Aorta (tissue), 5 donors: ENCODE measurements at places on chromosomes 2 and 18. TPM values are rescaled to one million over a fixed set of nuclear protein-coding genes. Genes with fewer than 3 reads are reported as not detected.

Gene POTEF
- not detected for polyA plus RNA-seq

Gene OXER1
- polyA plus RNA-seq, result 3.0 TPM

- no peak for DNase-seq
Measured at GRCh38 chr2:205783872-205784499, 101.7 kb downstream of the NRP2 start.

Gene SKA1
- not detected for polyA plus RNA-seq

GRCh38 chr18:52936931-52937330 is 596.9 kb downstream of the DCC start:
- no peak for DNase-seq
